ENCODE measurements at places on chromosomes 2 and 18.

DNA sequence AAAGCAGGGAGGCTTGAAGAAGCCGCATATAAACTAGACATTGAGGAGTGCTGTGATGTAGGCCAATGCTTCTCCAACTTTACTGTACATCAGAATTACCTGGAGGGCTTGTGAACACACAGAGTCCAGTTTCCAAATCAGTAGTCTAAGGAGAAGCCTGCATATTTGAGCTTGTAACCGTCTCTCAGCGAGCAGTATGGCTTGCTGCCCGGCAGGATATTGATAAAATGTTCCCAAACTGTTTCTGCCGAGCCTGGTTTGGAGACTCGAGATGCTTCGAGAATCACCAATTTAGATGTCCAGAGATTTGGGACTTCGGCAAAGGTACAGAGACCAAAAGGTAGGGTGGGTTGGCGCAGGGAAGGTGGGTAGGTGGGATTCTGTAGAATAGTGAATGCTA, 11.0 kb upstream of the RAB31 start:
- no peak overlapping the region for H3K4me3 ChIP-seq
- H3K4me1 ChIP-seq = no peaks in the 10 kb centered on the region
- H3K36me3 ChIP-seq = no peaks in the 10 kb centered on the region
- no peak overlapping the region for H3K27ac ChIP-seq

DNA sequence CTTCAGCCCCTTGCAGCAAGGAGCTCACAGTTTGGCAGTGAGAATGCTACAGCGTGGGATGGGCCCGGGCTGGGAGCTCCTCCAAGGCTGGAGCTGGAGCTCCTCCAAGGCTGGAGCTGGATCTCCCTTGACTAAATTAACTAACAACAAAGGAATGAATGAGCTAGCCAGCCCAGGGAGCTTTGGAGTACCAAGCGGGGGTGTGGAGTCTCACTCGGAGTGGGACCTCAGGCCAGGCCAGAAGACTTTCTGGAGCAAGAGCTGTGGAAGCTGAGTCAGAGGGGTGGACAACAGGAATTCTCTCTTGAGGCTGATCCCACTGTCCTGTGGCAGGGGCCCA, 244.7 kb upstream of the HS6ST1 start:
- no peak for DNase-seq
- no peaks in the 10 kb centered on the region for H3K36me3 ChIP-seq
- H3K27ac ChIP-seq = no peak overlapping the region
- H3K4me3 ChIP-seq = no peak overlapping the region
- no peaks in the 10 kb centered on the region for H3K4me1 ChIP-seq

- peaks cover 7% of the 10 kb centered on the region for H3K36me3 ChIP-seq
- H3K4me1 ChIP-seq = peaks cover 16% of the 10 kb centered on the region
- H3K27ac ChIP-seq = no peak overlapping the region
- no peak for DNase-seq
Measured at GRCh38 chr18:80168346-80168745, 59.3 kb downstream of the ADNP2 start.

DNA sequence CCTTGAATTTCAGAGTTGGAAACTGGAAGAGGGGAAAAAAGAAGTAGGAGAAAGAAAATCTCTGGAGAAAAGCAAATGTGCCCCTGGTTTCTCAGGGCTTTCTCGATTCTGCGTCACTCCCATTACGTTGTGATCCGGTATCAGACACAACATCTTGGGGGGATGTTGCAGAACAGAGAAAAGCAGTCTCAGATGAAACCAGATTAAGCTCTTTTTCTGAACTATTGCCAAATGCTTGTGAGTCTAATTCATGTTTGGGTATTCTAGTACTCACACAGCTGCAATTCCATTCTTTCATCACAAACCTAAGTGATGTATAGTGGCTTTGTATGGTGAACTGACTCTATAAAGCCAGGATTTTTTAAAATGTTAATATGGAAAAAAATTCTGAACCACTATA, 233.2 kb downstream of the TCF4 start:
- no peak overlapping the region for H3K27ac ChIP-seq
- no peaks in the 10 kb centered on the region for H3K27me3 ChIP-seq
- H3K36me3 ChIP-seq = no peaks in the 10 kb centered on the region
- no peak for DNase-seq
- H3K4me3 ChIP-seq = no peak overlapping the region

DNA sequence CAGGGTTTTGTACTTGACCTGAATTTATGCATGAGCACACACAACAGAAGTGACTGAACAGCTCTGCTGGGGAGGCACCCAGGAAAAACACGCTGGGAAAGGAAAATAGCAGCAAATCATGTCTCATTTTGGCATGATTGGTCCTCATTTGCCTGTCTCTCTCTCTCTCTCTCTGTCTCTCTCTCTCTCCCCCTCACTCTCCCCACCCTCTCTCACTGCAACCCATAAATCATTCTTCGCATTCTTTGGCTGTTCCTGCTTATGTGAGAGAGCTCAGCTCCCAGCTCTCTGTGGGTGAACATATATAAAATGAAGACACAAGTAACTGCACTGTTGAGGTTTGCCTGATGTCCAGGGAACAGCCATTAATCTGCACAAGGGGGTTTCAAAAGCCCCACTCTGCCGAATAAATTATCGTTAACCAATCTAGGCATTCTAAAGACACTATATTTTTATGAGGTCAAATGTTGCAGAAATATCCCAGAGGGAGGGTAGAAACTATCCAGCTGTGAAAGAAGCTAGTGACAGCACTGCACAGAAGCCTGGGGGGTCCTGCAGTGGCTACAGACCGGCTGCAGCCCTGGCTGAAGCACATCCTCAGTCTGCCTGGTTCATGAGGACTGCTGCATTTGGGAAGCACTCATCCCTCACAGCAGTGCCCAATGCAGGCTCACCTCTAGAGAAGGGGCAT, 260.3 kb downstream of the AFF3 start:
- no peak overlapping the region for H3K4me3 ChIP-seq
- no peak for DNase-seq
- no peaks in the 10 kb centered on the region for H3K36me3 ChIP-seq
- H3K27ac ChIP-seq = no peak overlapping the region
- H3K4me1 ChIP-seq = no peaks in the 10 kb centered on the region
- H3K27me3 ChIP-seq = no peaks in the 10 kb centered on the region

DNA sequence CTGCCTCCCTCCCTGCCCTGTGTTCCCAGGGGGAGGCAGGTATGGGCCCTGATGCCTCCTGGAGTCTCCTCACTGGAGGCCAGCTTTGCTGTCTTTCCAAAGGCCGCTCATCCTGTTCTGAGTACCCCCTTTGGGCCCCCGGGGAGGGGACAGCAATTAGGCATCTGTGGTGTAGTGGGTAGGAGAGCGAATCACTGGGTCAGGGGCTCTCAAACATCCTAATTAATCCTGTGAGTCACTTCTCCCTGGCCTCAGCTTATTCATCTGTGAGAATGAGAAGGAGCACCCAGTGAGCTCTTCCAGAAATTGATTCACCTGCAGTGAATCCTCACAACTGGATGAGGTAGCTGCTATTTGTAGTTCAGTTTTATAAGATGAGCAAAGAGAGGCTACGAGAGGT, 16.4 kb downstream of the TET3 start:
- peak overlapping the region; percentile 82 for H3K4me3 ChIP-seq
- DNase-seq = no peak
- peaks cover 50% of the 10 kb centered on the region for H3K4me1 ChIP-seq
- peaks cover 6% of the 10 kb centered on the region for H3K36me3 ChIP-seq

GRCh38 chr2:25738383-25739343, 65.3 kb upstream of the DTNB start:
- peaks cover 23% of the 10 kb centered on the region for H3K36me3 ChIP-seq
- no peaks in the 10 kb centered on the region for H3K27me3 ChIP-seq
- H3K4me3 ChIP-seq = no peak overlapping the region
- H3K4me1 ChIP-seq = peaks cover 10% of the 10 kb centered on the region
- H3K27ac ChIP-seq = peak overlapping the region; percentile 81
